NCI-H1436 treated with DMSO at 0.1 percent for 48 hours (cell line): ENCODE measurements at places on chromosomes 6 and 20.

DNA sequence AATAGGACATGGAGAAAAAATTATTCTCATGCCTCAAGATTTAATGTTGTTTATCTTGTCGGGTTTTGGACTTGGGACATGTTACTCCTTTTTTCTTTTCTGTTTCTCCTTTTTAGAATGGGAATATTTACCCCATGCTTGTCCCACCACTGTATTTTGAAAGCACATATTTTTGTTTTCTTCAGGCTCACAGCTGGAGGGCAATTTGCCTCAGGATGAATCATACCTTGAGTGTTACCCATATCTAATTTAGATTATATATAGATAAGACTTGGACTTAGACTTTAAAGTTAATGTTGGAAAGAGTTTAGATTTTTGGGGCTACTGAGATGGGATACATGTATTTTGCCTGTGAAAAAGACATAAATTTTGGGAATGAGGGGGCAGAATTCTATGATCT lies 541.6 kb upstream of the MAN1A1 start:
- DNase-seq = no peak

GRCh38 chr6:139313784-139314545 lies 22.2 kb upstream of the TXLNB start:
- no peak for DNase-seq

- no peak for DNase-seq
These were observed 8.0 kb downstream of the CASS4 start for GRCh38 chr20:56420028-56420427.

DNA sequence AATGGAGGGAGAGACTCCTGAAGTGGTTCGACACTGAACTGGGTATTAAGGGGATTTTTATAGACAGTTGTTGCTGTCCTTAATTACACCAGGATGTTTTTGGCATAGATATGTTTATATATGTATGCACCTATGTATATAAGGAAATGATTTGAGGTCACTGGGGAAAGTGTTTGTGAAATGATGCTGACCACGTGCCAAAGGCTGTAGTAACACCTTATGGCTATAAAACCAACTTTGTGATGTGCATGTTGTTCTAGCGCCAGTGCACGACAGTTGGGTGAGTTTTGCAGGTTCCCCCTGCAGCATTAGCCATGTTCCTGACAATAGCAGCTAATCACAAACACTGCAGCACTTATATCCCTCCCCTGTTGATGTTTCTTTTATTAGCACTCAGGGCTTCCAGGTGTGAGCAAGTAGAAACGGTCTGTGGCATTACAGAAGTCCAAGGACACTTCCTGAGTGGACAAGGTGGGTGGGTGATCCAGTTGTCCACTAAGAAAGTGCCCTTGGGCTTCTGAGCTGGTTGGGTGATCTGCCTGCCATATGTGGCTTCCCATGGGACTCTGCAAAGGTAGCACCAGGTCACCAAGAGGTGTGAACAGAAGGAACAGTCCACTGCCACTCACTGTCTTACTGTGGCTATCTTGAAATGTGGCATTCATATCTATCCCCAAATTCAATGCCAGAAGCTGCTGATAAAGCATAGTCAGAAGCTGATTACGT lies 63.0 kb upstream of the RBM24 start:
- no peak for DNase-seq

DNA sequence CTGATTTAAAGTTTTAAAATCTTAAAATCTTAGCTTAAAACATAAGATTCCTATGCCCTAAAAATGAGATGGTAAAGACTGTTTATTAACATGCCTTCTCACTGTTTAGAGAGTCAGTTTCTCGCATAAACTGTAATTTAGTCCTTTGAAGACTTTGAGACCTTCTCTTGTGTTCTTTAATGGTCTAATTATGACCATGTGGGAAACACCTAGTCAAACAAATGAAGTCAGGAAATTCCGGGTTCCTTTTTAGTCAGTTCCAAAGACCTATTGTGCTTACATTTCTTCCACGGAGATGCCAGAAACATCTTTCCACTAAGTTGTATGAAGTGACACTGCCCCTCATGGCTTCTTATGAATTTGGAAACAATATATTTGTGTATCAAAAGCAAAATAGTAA lies 64.2 kb upstream of the KIF25 start:
- no peak for DNase-seq

DNA sequence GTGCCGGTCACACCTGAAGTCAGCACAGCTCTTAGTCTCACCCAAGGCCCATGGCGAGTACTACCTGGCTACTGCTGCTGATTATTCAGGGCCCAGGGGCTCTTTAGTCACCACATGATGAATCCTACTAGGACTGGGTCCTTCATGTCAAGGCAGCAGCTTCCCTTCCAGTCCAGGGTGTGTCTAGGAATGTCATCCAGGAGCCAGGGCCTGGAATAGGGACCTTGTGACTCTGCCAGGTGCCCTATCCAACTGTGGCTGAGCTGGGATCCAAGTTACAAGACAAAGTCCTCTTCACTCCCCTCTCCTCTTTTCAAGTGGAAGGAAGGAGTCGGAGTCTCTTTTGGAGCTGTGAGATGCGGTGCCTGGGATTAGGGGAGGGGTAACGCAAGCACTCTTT lies 85.5 kb downstream of the CFAP61 start:
- DNase-seq = no peak

GRCh38 chr6:50862176-50862575 lies 43.5 kb downstream of the TFAP2B start:
- no peak for DNase-seq

DNA sequence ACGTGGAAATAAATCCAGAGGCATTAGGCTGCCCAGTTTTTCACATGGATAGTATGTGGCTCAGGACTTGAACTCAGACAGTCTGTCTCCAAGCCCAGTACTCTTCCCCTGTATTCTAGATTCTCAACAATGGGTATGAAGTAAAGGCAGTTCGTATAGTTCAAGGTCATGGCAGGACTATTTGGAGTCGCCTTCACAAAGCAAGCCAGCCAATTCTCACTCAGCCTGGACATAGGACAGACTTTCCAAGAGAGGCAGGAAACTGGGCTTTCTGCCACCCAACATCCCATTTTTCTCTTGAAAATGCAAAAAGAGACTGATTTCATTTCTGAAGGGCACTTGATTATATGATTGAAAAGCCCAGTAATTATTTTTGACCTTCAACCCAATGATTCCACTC lies 111.0 kb downstream of the EDN1 start:
- no peak for DNase-seq
